ENCODE measurements at places on chromosomes 3 and 15. TPM values are rescaled to one million over a fixed set of nuclear protein-coding genes. Genes with fewer than 3 reads are reported as not detected.
A peak's percentile ranks its signal among the peaks of the same experiment; 100 is the strongest.

TMCO5A gene
- total RNA-seq, result not detected

TRA2B gene
- total RNA-seq, result 157 TPM

- peaks cover 89% of the 10 kb centered on the region for H3K27me3 ChIP-seq
- H3K36me3 ChIP-seq, result no peaks in the 10 kb centered on the region
- H3K4me1 ChIP-seq, result peaks cover 24% of the 10 kb centered on the region
- peak overlapping the region; percentile 38 for H3K4me3 ChIP-seq
These were observed 2.2 kb downstream of the FOXB1 start for GRCh38 chr15:60006203-60006862.

GRCh38 chr3:17514597-17514996 lies 227.8 kb downstream of the TBC1D5 start:
- no peak overlapping the region for H3K4me3 ChIP-seq
- no peak overlapping the region for H3K27ac ChIP-seq
- no peaks in the 10 kb centered on the region for H3K4me1 ChIP-seq
- H3K27me3 ChIP-seq, result no peaks in the 10 kb centered on the region
- no peaks in the 10 kb centered on the region for H3K36me3 ChIP-seq
- no peak for DNase-seq

- peaks cover 12% of the 10 kb centered on the region for H3K4me1 ChIP-seq
- peak overlapping the region; percentile 73 for H3K4me3 ChIP-seq
- DNase-seq, result no peak
- peaks cover 5% of the 10 kb centered on the region for H3K36me3 ChIP-seq
These were observed 1.6 kb downstream of the LNP1 start for GRCh38 chr3:100402891-100403290.

All from SJSA1 (cell line).